Cardiac fibroblast (primary cell): ENCODE measurements at places on chromosomes 1 and 21.

- DNase-seq = peak; percentile 46
Measured at GRCh38 chr1:207026104-207026534, 6.4 kb downstream of the C1orf116 start.

GRCh38 chr1:100308777-100309176 is 42.8 kb downstream of the RTCA start:
- peak; percentile 84 for DNase-seq

GRCh38 chr1:47317841-47318240 is 3.9 kb upstream of the STIL start:
- DNase-seq = peak; percentile 15

DNA sequence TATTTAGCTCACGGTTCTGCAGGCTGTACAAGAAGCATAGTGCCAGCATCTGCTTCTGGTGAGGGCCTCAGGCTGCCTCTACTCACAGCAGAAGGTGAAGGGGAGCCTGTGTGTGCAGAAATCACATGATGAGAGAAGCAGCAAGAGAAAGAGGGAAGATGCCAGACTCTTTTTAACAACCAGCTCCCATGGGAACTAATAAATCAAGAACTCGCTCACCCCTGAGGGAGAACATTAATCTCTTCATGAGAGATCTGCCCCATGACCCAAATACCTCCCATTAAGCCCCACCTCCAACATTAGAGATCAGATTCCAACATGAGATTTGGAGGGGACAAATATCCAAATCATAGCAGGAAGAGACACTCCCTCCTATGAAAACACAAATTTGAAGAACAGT is 74.1 kb downstream of the OLFML2B start:
- DNase-seq = no peak

- no peak for DNase-seq
Measured at GRCh38 chr1:8019229-8019620, 6.9 kb downstream of the ERRFI1 start.

DNA sequence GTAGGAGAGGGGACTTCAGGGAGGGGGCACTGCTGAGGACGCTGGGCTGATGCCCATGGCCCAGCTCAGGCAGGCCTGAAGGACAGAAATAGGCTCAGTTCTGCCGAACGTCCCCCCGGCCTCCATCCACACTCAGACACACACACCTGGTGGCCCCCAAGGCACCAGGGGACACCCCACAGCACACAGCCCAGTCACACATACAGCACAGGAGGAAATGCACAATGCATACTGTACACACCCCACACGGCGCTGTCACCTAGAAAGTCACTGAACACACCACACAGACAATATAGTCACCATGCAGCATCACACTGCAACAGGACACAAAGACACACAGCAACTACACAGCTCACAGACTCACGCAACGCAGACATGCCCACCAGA is 562 bp downstream of the SYTL1 start:
- no peak for DNase-seq

- DNase-seq = no peak
Measured at GRCh38 chr1:229098361-229098760, 172.6 kb upstream of the RAB4A start.

DNA sequence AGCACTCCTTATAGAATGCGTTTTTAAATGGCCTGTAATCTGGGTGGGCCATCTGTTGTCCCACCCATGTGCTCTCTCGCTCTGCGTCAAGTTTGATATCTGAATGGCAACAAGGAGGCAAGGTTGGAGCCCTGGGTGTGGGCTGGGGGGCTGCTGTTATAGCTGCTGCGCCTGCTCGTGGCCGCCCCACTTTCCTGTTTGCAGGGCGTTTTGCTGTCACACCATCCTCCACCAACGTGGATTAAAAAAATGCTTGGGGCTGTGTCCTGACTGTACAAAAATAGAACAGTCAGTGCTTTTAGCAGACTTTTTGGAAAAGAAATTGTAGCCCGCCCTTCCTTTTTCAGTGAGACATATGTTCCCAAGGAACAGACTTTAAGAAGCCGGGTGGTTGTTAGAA is 25.4 kb downstream of the UMODL1 start:
- DNase-seq = no peak

DNA sequence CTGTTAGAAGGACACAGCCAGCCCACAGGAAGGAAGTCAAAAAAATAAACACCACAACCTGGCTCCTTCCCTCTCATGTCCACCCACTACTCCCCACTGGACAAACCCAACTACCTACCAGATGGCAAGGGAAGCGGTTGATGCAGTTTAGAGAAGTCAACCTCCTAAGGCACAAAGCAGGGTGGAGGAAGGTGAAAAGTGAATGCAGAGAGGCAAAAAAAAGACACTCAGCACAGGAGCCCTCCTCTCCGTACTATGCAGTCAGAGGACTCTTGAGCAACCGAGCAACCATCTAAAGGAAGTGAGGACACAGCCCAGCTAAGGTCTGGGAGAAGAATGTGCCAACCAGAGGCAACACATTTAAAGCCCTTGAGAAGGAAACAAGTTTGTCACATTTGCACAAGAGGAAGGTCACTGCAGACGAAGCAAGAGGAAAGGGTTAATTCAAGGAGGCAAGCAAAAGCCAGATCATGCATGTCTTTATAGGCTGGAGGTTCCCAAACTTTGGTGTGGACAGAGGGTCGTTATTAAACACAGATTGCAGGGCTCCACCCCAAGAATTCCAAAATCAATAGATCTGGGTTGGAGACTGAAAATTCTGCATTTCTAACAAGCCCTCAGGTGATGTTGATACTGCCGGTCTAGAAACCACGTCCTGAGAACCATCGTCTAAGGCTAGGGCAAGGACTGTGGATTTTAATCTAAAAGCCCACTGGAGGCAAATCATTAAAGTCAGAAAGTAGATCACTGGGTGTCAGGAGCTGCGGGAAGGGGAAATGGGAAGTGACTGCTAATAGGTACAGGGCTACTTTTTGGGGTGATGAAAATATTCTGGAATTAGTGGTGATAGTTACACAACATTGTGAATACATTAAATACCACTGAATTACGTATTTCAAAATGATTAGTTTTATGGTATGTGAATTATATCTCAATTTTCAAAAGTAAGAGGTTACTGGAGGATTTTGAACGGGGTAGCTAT is 19.7 kb downstream of the TP53BP2 start:
- DNase-seq = peak; percentile 44

DNA sequence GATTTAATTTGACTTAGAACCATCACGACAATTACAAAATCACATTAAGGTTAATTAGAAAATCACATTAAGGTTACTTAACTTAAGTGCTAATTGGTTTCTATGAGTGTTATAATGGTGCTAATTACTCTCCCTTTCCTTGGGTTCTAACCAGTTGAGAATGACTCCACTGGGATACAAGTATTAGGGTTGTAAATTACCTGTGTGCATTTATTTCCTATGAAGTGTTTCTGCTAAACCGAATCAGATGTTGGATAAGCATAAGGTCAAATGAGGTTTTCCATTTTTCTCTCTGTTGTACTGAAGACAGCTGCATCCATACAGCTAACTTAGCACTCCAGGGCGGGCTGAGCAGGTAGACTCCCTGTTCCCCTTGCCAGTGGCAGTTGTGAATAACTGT is 610.3 kb upstream of the TMPRSS15 start:
- DNase-seq = no peak

GRCh38 chr1:41670217-41670957 is 185.9 kb upstream of the EDN2 start:
- peak; percentile 72 for DNase-seq

GRCh38 chr1:159014851-159015250 is 5.1 kb downstream of the IFI16 start:
- no peak for DNase-seq

DNA sequence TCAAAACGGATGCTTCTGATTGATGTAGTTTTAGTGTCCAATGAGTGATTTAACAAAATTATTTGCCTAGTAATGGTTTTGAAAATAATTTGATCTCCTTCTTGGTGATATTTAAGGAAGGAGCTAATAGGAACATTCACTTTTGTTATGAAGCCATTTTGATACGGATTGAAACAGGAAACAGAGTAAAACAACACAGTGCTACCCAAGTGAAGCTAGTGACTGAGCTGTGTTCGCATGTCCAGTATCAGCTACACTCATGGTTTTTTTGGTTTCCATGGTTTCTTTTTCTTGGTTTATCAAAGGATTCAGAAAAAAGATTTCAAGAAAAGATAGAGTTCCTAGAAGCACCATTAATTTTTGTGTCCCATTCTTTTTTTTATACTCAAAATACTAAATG is 40.1 kb upstream of the PLEKHO1 start:
- DNase-seq = no peak

DNA sequence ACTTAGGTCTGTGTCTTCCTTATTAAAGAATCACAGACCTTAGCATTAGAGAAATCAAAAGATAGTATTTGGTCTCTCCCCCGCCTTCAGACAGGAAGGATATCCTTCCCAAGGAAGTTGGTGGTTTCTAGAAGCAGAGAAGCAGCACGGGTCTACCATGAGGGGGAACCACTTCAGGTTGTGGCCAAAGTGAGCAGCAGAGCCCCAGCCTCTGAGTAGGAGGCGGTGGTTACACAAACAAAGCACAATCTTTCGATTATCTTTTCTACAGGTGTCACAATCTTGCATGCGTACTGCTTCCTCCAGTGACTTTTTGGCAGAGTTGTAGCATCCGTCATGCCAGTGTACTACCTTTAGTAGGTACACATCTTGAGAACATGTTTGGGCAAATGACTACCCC is 8.8 kb downstream of the PGLYRP4 start:
- no peak for DNase-seq

DNA sequence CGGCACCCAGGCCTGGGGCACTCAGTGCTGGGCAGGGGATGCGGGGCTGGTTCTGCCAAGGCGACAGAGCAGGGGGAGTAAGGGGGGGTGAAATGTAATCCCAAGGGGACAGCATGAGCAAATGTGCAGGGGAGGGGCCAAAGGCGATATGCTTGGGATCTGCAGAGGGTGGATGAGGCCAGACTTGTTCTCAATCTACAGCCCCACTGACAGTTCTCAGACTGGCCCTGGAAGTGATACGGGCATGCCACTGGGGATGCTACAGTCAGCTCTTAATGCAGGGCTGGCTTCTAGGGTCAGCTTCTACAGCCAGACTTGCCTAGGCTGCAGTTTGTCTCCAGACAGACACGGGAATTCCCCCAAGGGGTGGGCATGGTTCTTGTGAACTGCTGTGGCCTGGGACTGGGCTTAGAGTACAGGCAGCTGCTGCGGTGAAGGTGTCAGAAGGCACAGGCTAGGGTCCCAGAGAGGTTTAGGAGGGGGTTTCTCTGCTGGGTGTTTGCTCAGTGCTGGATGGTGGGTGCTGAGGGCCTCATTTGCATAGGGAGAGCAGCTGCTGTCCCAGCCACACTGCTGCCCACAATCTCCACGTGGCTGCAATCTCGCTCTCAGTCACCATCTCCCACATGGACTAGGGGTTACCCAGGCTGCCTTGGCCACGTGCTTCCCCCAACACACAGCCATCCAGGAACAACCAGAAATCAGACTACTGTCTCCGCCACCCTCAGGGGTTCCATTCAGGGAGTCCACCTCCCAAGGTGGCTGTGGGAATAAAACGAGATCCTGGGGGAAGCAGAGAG is 190.1 kb downstream of the HIVEP3 start:
- no peak for DNase-seq

DNA sequence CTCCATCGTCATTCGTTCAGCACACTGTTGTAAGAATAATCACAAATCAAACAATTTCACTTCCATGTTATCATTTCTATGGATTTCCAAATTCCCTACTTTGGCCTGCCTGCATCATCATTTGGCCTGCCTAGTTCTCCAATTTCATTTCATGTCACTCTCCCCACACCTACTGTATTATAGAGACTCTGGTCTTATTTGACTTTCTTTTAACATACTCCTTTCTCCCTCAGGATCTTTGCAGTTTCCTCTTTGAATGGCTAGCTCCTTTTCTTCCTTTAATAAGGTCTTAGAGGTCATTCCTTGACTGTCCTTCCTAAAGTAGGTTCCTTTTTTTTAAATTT is 36.3 kb upstream of the PODN start:
- DNase-seq = no peak

DNA sequence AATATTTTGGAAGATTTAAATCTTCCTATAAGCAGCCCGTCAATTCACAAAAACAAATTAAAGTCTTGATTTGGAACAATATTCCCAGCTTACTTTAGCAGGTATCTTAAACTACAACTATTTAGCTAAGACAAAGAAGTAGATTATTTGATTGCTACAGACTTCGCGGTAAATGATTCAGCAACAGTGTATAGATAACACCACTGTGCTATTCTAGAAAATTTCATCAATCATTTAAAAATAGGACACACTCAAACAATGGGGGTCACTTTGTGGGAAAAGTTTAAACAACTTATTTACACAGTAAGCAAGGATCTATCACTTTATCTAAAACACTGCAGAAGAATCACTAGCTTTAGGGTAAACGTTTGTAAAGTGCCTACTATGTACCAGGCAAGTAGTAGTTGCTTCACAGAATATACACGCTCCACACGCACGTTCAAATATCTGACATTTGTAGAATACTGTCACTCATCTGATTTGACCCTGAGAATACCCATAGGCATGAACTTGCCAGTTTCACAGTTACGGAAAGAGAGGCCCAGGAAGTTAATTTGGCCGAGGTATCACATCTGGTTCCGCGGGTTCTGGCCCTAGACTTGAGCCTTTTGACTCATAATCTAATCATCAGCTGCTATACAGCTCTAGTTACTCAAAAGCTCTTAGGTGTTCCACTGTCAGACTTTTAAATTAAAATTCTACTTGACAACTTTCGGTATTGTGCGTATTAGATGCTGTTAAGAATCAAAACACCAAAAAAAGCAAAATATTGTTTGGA is 876 bp downstream of the DENND2C start:
- peak; percentile 8 for DNase-seq

GRCh38 chr1:77948841-77949424 is 29.9 kb downstream of the FUBP1 start:
- peak; percentile 62 for DNase-seq

GRCh38 chr1:212108981-212109380 is 73.4 kb downstream of the DTL start:
- no peak for DNase-seq

GRCh38 chr1:65606426-65606825 is 186.0 kb downstream of the LEPR start:
- no peak for DNase-seq

DNA sequence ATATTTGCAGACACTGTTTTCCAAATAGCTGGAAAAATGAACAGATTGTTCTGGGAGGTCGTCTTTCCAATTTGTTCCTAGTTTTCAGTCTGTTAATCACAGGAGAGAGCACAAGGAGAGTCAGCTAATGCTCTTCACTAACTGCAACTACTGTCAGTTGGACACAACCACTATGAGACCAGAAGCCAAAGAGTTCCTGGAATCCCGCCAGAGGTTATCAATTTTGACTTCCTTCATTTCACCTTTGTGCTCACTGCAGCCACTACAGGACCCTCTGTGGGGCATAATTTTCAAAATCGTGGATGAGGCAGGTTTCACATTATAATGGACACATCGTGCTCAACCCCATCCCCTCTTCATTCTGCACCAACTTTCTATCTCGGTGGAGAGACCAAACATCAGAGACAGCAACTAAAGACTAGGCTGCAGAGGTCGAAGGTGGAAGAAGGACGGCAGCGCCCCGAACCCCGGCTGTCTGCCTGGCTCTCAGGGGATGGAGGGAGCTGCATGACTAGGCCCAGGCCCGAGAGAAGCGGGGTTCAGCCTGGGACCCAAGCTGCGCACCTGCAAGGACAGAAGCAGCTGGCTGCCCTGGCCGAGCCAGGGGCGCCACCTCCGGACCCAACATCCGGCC is 602 bp downstream of the KIAA0319L start:
- DNase-seq = no peak
